ENCODE measurements at places on chromosomes 7 and 10.

DNA sequence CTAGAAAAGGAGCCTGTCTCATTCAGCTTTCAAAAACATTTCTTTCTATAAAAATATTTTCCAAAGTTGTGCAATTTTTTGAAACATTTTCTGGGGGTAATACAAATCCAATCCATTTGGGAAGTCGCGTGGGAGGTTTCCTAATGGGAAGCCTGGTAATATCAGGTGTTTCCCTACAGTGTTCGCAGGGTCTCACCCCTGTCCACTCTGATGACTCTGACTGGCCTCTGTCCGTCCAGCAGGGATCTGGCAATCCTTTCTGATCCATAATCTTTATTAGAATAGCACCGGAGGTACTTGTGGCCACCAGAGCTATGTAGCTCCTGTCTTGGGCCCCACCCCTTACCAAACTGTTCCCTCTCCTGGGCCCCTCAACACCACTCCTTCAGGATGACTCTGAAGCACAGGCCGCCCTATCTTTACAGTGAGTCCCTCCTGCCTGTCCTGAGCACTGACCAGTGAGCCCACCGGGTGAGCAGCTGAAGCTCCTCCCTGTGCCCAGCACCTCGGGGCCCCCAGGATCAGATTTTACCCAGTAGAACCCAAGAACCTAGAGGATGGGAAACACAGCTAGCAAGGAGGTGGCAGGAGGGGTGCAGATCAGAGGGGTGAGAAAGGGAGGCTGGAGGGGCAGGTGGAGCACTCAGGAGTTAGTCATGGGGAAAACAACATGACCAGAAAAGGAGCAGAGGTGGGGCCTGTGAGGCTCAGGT is 84.8 kb downstream of the PTPRE start:
- DNase-seq: no peak

DNA sequence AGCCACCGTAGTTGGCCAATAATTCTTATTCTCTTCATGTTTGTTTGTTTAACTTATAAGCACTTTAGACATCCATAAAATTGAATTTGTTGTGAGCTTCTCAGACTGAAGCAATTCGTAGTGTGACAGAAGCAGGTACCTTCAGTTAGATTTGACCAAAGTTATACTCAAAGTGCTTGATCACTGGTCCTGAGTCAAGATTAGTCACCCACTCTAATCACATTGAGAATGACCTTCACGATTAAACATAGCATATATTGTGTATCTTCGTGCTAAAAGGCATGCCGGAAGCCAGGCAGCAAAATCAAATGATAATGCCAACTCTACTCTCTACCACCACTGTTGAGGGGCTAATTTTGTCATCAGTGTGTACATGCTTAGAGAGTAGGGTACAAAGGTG is 763.7 kb upstream of the MBL2 start:
- no peak for DNase-seq

DNA sequence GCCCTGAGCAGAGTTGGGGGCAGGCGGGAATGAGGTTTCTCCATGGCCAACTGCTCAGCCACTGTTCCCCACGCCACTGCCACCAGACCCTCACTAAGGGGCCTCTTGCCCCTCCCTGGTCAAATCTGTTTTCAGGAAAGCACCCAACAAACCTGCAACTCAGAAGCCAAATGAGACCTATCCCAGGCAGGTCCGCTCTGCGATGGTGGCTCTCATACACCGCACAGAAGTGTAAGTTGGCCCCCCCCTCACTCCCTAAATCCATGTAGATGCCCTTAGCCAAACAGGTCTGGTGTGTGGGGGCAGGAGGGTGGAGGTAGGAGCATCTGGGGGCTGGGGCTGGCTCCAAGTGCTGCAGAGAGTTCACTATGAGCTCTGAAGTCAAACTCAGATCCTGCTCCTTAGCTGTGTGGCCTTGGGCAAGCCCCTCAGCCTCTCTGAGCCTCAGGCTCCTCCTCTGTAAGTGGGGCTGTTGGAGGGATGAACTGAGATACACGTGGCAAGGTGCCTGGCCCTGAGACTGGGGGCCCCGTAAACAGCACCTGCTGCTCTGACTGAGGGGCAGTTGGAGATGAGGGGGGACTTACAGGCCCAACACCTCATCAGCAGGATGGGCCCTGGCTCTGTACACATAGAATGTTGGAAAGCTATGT is 1.1 kb downstream of the MMRN2 start:
- DNase-seq: no peak

GRCh38 chr10:22321924-22322640 is 1.2 kb downstream of the BMI1 start:
- DNase-seq: no peak

- DNase-seq: no peak
Measured at GRCh38 chr7:157438121-157439025, 101.6 kb downstream of the DNAJB6 start.

DNA sequence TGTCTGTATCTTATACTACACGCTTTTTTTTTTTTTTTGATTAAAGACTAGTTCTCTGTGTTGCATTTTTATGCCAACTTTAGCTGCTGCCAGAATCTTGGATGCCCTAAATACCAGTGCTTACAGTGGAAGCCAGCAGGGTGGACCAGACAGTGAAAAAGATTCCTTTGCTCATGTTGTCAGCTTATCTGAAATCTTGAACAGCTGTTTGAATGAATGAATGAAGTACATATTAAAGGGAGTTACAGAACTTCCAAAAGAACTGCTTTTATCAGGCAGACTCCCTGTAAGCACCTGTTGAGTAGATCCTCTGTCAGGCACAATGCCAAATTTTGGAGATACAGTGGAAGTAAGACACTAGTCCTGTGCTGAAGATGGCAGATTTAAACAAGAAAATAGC is 184.9 kb downstream of the PPP1R9A start:
- DNase-seq: no peak

GRCh38 chr7:34162027-34162565 is 256.8 kb downstream of the BMPER start:
- DNase-seq: no peak

DNA sequence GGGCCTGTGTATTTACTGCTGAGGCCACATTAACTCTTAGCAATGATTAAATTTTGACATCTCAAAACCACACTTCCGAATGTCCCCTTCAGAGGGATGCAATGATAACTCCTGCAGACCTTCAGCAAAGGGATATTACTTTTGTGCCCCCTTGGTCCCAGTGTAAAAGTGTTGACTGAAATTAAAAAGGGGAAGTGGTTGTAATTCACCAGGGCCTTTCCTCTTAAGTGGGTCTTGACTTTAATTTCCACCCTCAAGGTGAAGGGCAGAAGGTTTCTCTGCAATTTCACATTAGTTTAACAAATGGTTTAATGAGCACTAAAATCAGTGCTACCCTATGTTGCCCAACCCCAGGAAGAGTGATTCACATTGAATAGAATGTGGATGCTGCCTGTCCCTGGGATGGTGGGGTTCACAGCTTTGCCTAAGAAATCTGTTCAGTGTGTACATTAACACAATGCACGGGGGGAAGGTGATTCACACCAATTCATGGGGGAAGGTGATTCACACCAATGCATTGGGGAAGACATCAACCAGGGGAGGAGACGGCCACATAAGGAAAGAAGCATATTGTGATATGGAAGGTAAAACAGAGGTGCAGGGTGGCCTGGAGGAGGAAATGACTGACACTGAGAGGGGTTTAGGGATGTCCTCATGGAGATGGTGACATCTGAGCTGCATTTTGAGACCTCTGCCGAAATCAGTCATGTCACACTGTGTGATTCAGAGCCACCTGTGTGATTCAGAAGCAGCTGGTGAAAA is 19.4 kb upstream of the TNS3 start:
- DNase-seq: no peak

- DNase-seq: no peak
Measured at GRCh38 chr10:7944215-7944480, 110.3 kb upstream of the GATA3 start.

Data from mesothelial cell of epicardium (in vitro differentiated cells).